EH (cell line): ENCODE measurements at places on chromosomes 12 and 14.

DNA sequence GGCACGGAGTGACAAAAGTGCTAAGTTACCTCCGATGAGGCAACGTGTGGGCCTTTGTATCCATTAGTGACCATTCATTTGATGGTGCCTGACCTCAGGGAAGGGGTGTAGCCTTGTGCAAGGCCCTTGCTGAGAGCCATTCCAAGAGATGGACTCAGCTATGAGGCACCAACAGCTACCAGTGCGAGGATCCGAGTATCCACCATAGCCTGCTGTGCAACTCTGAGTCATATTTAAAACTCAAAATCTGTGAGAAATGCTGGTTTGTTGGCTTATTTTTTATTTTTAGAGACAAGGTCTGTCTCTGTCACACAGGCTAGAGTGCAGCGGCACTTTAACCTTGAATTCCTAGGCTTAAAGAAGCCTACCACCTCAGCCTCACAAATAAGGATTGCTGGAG is 25.1 kb upstream of the WNK1 start:
- peak; percentile 9 for DNase-seq

DNA sequence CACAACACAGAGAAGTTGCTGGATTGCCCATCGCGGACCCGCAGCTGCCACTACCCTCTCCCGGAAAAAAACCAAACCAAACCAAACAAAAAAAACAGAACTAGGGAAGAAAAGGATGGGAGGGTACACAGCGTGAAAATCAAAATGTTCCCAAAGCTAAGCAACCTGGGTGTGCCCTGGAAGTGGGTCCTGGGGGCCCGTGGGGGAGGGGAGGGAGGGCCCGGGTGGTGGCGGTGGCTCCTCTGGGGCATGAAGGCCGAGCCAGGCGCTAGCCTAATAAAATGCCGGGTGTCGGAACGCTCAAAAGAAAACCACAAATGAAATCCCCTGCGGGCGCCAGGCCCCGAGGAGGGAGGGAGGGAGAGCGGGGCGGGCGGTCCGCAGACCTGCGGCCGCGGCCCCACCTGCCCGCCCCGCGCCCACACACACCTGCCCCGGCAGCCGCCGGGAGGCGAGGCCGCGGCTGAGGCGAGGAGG is 787 bp downstream of the HECTD4 start:
- DNase-seq = peak; percentile 33

DNA sequence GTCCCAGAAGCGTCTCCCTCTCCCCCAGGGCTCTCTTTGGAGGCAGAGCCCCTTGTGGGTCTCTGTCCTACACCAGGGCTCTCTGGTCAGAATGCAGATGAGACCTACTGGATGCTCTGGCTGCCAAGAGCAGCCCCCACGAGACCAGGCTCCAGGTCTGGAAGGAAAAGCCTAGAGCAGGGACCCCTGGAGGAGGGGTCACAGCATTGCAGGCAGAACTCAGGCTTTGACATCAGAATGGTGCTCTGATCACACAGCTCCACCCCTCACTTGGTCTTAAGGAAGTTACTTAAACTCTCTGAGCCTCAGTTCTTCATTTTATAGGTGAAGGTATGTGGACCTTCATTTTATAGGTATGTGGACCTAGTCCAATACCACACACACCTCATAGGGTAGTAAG is 83.1 kb downstream of the ARL6IP4 start:
- no peak for DNase-seq

DNA sequence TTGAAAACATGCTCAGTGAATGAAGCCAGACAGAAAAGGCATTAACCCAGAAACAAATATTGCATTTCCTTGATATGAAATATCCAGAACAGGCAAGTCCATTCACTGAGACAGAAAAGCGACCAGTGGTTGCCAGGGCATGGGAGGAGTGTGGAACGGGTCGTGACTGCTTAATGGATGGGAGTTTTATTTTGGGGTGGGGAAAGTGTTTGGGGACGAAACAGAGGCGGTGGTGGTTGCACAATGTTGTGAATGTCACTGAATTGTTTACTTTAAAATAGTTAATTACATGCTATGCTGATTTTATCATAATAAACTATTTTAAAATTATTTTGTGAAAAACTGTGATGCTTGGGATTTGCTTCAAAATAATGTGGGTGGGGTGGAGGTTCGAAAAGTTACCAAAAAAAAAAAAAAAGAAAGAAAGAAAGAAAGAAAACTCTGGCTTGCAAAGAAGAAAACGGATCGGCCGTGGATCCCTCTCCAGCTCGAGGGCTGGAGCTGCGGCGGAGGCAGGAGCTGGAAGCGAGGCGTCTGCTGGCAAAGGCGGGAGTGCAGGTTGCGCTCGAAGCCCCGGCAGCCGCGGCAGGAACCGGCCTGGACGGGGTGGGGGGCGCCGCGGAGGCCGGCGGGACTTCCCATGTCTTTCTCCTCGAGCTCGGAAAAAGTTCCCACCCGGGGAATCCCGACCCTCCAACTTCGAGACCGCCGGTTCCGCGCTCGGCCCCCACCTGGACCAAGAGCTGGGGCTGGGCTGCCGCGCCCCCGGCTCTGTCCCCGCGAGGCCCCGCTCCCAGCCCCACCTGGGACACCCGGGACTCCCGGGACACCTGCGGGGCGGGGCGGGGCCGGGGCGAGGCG is 524 bp upstream of the P2RX2 start:
- no peak for DNase-seq

DNA sequence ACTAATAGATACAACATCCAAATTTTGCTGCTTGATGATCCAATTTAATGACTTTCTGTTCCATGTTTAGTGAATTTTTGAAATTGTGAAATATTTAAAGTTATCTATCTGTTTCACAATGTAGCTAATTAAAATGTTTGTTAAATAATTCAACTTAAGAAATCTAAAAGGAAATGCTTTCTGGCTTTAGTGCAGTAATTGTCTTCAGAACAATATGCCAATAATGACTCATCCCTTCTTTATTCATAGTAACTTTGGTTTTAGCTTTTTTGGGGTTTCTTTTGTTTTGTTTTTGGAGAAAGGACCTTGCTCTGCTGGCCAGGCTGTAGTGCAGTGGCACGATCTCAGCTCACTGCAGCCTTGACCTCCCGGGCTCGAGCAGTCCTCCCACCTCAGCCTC is 479.2 kb upstream of the RGS6 start:
- DNase-seq = peak; percentile 64

- no peak for DNase-seq
Measured at GRCh38 chr12:18045446-18045992, 44.5 kb downstream of the RERGL start.

DNA sequence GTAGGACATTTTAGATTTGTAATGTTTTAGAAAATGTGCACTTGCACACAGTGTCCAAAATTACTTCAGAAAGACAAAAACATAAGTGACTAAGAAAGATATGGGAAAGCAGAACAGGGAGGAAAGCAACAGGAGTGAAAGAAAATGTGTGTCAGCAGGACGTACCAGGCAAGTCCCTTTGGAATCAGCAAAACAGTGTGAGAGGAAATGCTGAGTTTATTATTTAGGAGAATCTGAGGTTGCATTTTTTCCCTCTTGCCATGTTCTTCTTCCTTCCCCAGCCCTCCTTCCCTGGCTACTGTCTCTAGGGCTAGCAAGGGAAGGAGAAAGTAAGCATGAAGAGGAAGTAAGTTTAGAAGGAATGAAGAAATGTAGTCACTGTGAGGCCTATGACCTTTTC is 67.7 kb upstream of the CD163 start:
- no peak for DNase-seq

DNA sequence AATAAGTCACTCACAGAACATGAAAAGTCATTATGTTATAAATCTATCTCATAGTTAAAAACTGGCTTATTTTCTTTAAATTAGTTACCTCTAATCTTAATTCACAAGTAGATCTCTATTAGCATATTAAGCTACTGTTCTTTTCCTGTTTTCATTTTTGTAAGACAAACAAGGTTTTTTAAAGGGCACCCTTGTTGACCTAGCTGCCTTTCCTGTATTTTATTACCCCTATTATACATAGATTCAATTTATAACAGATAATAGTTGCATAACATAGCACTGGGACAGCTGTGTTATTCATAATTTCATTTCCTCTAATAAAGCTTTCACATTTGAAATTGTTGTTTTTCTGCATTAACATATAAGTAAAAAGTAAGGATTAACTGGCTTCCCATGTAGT is 1500.7 kb upstream of the FLRT2 start:
- no peak for DNase-seq

DNA sequence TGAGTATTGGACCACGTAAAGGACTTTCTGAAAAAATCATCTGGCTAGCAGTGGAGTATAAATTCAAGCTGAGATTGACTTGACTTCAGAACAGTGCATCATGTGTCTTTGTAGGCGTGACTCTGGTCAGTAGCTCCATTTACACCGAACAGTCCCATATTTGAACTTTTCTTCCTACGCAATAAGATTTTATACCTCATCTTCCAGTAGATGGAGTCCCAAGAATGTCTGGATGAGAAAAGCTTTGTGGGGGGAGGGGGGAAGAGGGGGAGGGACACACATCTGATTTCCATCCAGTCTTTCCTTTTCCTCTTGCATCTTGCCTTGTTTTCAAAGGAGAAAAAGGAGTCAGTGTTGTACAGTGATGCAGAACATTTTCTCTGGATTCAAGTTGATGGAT is 241.0 kb downstream of the EMP1 start:
- no peak for DNase-seq

- DNase-seq = peak; percentile 73
Measured at GRCh38 chr14:55699131-55700057, 119.4 kb downstream of the KTN1 start.

DNA sequence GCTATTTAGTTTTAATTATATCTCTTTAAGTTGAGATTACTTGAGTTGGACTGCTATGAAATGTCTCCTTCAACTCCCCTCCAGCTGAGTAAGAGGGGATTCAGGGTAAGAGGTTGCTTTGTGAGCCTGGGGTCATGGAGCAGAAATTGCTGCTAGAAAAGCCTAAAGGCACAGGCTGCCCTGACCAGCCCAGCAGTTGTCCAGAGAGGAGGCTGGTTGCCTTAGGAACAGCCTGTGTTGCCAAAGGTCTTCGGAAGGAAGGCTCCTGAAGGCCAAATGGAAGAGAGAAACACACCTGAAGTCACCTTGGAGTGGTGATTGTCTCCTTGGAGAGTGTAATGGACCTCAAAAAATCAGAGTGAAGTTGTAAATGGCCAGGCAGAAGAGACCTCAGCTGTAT is 235.5 kb upstream of the PDE3A start:
- DNase-seq = no peak

DNA sequence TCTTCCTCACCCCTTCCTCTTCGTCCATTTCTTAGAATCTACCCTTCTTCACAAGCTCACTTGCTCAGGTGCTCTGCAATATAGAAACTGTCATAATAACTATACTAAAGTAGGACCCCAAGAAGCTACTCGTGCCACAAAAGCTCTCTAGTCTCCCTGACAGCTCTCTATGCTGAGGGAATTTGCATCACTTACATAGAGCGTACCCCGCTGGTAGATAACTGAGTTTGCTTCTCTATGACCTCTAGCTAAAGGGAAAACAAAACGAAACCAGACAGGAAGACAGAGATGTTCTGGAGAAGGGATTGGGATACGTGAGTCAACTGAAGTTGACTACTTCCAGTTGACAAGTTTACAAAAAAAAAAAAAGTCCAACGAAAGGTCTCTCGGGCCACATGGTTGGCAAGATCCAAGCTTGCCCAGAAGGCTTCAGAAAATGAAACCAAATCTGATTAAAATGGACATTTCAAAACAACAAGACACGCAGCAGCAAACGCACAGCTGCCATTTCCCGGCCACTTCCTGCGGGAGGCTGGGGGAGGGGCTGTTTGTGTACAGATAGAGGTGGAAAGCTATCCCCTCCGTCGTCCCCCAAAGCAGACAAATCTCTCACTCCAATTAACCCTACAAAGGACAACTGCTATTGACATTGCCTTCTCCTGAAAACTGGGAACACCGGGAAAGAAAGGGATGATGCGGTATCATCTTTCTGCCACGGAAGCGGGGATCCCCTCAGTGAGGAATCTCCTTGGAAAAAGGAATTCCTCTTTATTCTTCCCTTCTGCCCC is 1.3 kb downstream of the BAZ2A start:
- DNase-seq = peak; percentile 80
